AG09319 (cell line): ENCODE measurements at places on chromosomes 13 and 19.

DNA sequence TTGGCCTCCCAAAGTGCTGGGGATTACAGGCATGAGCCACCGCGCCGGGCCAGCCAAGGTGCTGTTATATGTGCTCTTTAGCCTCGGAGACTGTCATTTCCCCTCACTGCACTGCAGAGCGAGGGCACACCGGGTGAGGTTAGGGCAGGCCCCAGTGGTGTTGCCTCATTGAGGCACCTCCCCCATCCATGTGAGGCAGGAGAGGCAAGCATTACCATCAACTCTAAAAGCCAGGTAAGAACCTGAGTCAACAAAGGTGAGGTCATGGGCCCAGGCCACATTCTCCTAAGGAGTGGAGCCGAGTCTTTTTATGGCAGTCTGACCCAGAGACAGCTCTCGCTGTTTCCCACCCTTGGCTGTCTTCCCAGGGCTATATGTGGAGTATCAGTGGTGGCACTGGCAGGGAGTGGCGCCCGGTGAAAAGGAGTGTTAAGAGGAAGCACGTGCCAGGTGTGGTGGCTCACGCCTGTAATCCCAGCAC, 10.9 kb downstream of the B3GNT8 start:
- DNase-seq = no peak

GRCh38 chr13:29845440-29846056, 4.9 kb downstream of the UBL3 start:
- DNase-seq = no peak

DNA sequence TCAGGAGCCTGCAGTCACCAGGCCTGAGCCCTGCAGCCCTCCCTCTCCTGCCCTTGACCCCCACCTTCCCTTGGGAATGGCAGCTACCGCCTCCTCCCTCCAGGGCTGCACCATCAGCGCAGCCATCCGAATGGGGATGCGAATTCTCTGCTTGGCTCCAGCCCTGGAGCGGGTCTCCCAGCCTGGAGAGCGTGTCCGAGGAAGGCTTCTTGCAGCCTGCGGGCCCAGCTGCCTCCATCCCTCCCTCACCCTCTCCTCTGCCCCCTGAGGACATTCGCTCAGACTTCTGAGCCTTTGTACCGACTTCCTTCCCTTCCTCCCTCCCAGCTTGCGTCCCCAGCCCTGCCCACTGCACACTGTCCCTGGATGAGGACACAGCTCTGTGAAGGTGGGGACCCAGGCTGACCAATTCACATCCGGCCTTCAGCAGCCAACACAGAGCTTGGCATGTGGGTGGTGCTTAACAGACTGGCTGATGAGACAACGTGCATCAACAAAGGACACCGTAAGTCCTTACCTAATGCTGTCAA, 6.0 kb upstream of the NKPD1 start:
- no peak for DNase-seq

- DNase-seq = no peak
Observed at GRCh38 chr19:23436944-23437343, 41.7 kb upstream of the ZNF91 start.

GRCh38 chr19:39470724-39471339, 9.8 kb upstream of the TIMM50 start:
- DNase-seq = no peak

DNA sequence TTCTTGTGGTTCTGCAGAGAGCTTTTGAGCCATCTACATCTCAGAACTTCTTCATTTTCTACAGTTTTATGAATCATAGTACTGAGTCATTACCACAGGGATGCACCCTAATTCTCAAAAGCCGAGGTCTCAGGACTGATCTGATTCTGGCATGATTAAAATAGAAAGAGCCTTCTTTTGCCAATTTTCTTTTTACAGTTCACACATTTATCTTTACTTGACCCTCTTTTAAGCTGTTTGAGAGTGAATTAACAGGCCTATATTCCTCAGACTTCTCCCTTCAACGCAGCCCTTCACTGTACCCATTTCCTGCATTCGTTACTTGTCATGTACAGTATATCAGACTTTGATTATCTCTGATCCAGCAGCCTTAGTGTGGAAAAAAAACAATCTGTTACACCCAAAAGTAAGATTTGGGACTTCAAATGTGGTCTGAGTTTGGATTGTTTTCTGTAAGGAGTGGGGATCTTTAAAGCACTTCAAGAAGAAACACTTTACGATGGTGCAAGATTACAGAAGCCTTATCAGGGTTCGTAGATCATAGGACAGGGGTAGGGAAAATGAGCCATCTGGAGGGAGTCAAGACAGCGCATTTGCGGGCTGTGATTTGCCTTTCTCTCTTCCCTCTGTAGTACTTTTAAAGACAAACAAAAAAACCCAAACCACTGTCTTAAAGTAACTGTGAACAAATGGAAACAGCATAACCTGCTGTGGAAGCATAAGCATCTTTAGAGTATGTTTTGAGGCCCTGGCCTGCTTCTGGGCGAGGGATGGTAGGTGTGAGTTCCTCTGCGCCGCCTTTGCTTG, 15.3 kb upstream of the GPR183 start:
- DNase-seq = peak; percentile 38

DNA sequence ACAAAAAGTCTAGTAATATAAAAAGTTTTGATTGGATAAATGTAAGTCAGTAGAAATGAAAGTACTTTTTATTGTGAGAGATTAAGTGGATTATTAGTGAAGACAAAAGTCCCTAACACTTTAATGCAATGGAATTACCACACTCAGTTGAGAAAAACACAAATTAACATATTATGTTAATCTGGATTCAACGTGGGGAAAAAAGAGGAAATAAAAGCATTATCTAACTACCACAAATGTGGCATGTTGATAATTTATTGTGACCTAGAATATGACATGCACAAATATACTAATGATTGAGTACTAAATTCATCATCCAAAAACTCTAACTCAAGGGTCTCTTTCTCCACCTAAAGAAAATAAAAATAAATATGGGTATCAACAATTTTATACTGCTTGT, 41.5 kb downstream of the FOXO1 start:
- no peak for DNase-seq

- no peak for DNase-seq
Observed at GRCh38 chr19:6887316-6887715, at the start of gene ADGRE1. TSS of gene ADGRE1 (plus strand) at chr19:6887579. CDS start at chr19:6887609, 30 bp downstream.

DNA sequence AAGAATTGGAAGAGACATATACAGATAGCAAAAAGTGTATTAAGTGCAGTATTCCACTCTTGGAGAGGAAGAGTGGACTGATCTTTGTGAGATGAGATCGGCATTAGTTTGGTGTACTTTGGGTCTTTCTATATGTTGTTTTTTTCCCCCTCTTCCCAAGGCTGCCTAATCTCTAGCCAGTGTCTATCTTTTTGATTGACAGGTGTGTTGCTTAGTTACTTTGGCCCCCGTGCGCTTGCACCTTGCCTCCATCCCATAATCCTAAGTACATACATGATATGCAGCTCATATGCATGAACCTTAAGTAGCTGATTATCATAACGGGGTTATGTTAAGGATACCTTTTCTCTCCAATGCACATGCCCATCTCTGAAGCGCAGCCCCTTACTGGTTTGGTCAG, 4.3 kb upstream of the SLC7A10 start:
- DNase-seq = no peak

DNA sequence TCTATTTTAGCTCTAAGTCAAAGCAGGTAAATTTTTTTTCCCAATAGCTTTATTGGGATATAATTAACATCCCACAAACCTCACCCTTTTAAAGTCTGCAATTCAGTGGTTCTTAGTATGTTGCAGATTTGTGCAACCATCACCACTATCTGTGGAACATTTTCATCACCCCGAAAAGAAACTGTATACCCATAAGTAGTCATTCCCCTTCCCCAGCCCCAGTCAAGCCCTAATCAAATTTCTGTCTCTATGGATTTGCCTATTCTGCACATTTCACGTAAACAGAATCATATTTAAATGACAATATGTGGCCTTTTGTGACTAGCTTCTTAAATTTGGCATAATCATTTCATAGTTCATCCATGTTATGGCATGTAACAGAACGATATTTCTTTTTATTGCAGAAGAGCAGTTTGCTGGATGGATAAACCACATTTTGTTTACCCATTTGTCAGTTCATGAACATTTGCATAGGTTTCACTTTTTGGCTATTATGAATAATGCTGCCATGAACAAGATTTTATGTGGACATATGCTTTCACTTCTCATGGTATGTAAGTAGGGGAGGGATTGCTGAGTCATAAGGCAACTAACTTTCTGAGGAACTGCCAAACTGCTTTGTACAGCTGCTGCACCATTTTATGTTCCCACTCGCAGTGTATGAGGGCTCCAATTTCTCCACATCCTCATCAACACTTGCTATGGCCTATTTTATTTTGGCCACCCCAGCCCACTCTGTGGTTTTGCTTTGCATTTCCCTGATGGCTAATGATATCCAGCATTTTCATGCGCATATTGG, 10.9 kb downstream of the SLC46A3 start:
- peak; percentile 57 for DNase-seq

DNA sequence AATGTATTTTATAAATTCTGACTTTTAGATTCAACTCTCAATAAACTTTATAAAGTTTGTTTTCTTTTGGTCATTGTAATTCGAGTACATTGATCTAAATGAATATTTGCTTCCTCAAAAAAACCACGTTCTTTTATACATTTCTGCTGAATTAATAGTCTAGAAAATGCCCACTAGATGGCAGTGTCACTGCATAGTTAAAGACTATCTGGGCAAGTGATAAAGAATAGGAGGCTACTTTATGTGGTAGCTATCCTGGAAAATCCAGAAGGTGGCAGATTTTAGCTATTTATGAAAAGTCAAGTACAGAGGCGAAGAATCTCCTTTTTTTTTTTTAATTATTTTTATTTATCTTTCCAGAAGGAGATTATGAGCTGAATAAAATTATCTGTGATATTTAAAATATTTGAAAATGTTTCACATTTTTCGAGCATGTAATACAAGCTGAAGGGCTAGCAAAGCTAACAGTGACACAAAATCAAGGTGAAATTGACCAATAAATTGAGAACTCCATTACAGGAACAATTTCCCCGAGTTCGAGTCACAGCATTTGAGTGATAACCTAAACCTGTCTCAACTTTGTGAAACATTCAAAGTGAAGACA, 221.8 kb downstream of the OLFM4 start:
- DNase-seq = peak; percentile 28

DNA sequence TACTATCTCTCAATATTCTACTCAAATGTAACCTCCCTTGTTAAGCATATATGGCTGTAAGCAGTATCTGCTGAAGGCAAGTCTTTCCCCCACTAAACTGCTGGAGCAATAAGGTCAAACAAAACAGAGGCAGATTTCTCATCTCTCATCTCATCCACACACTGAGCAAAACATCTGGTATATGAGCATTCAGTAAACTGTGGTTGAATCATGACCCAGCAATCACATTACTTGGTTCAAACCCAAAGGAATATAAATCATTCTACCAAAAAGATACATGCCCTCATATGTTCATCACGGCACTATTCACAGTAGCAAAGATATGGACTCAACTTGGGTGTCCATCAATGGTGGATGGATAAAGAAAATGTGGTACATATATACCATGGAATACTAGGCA, 344.4 kb downstream of the SUCLA2 start:
- no peak for DNase-seq
